ENCODE measurements at places on chromosomes 5 and 9. TPM values are rescaled to one million over a fixed set of nuclear protein-coding genes. Genes with fewer than 3 reads are reported as not detected.

The PCDHA1 gene
- 0.09 TPM for total RNA-seq

The TAF11L10 gene
- not detected for total RNA-seq

The CDC20B gene
- not detected for total RNA-seq

The RPS23 gene
- 1,641 TPM for total RNA-seq

The VLDLR gene
- total RNA-seq: 50.5 TPM

The BTNL8 gene
- total RNA-seq: not detected

The ZNF782 gene
- total RNA-seq: 3.5 TPM

The TXNDC8 gene
- total RNA-seq: not detected

The ARHGEF28 gene
- 8.1 TPM for total RNA-seq

The CDH9 gene
- 0.59 TPM for total RNA-seq

The RGS7BP gene
- total RNA-seq: 0.18 TPM

The GABRB2 gene
- 0.30 TPM for total RNA-seq

The JAKMIP2 gene
- total RNA-seq: 5.9 TPM

The SLC12A7 gene
- 28.1 TPM for total RNA-seq

The CBY3 gene
- not detected for total RNA-seq

The SPINK4 gene
- not detected for total RNA-seq

The BAAT gene
- total RNA-seq: 0.23 TPM

The OR1J2 gene
- total RNA-seq: not detected

The IFNA13 gene
- total RNA-seq: not detected

The ADAMTS12 gene
- total RNA-seq: 179 TPM

The SLC6A3 gene
- not detected for total RNA-seq

The DAB2 gene
- 76.8 TPM for total RNA-seq

The SPINK6 gene
- total RNA-seq: not detected

The FAM170A gene
- total RNA-seq: not detected

The MLANA gene
- 0.05 TPM for total RNA-seq

The PLEKHG4B gene
- total RNA-seq: 0.30 TPM

The ADAMTS6 gene
- total RNA-seq: 86.5 TPM

The APBA1 gene
- total RNA-seq: 9.8 TPM

The ABLIM3 gene
- 4.2 TPM for total RNA-seq

The SLC6A18 gene
- total RNA-seq: not detected

The LECT2 gene
- not detected for total RNA-seq

The CDX1 gene
- total RNA-seq: not detected

The TOR1B gene
- 58.2 TPM for total RNA-seq

The HTR1A gene
- total RNA-seq: not detected

The SPEF2 gene
- 3.6 TPM for total RNA-seq

The FOXE1 gene
- total RNA-seq: not detected

The PTPN3 gene
- total RNA-seq: 0.30 TPM

The ISCA1 gene
- 18.9 TPM for total RNA-seq
